ENCODE measurements at places on chromosomes 12 and 14. TPM values are rescaled to one million over a fixed set of nuclear protein-coding genes. Genes with fewer than 3 reads are reported as not detected.

GRCh38 chr12:10952645-10953044 is 13.6 kb upstream of the TAS2R14 start:
- DNase-seq: no peak

DNA sequence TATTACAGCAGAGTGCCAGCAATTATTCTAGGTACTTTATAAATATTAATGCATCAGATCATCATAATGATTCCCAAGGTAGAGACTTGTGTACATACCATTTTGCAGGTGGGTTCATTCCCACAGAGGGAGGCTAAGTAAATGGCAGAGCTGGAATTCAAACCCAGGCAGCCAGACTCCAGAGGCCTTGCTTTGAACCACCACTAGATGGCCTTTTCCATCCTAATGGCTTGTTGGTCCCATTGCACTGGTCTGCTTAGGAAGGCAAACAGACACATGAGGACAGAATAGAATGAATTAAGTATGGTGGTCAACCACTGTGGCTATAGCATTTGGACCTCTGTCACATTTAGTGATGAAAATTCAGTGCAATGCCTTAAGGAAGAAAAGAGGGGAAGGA is 158.7 kb downstream of the METTL25 start:
- no peak for DNase-seq

- no peak for DNase-seq
Measured at GRCh38 chr12:55142669-55143565, 16.7 kb downstream of the OR9K2 start.

DNA sequence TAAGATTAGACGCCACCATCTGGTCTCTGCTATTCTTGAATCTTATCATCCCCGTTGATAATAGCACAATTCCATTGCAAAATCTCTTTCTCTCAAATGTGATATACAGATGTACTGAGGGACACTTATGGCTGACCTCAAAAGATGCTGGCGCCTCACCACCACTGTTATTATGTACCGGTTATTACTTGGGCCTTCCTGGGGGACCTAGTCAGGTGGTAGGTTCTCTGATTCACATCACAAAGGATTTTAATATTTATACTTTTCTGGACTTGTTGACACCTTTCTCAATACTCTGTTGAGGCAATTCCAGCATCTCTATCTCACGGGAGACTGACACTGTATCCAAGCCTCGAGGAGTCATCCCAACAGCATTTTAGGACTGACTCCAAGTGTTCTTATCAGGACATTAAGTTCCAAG is 21.3 kb upstream of the FAM234B start:
- no peak for DNase-seq

GRCh38 chr14:90062127-90062794 is 467 bp downstream of the KCNK13 start:
- DNase-seq: no peak

The DIO3 gene
- total RNA-seq: not detected

- no peak for DNase-seq
Measured at GRCh38 chr12:63893170-63893569, 48.7 kb downstream of the SRGAP1 start.

The CCNB1IP1 gene
- 52.9 TPM for total RNA-seq

DNA sequence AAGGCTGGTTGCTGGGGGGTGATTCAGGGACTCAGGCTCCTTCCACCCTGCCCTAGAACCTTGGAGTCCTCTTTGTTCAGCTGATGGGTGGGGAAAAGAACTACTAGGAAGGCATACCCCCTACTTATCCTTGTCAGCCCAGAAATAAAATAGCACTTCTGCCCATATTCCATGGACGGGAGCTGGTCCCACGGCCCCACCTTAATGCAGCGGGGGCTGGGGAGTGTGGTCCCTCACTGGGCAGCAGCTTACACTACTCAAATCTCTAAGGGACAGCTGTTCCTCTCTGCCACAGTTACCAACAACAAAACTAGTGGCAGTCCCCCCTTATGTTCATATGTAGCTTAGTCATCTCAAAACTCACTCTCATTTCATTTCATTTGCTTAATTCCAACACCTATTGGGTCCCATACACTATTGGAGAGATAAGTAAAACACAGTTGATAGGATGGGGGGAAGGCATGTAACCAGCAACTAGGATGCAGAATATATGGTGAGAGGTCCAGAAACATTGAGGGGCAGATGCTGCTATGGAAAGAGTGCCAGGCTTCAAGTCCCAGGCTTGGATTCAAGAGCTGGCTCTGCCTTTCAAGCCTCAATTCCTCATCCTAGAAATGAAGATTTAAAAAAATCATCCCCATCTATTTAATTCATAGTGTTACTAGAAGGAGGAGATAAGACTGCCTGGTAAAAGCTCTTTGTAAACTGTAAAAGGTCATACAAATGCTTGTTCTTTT is 83.7 kb upstream of the RIC8B start:
- DNase-seq: no peak

The INHBC gene
- total RNA-seq: not detected

GRCh38 chr12:129681151-129681550 is 222.7 kb downstream of the TMEM132D start:
- DNase-seq: no peak

GRCh38 chr12:95440401-95440800 is 33.6 kb upstream of the METAP2 start:
- DNase-seq: no peak

The CLEC4C gene
- total RNA-seq: not detected

- DNase-seq: no peak
Measured at GRCh38 chr12:9951026-9951675, 19.0 kb upstream of the CLEC2A start.

The SLC15A4 gene
- 24.1 TPM for total RNA-seq

GRCh38 chr12:48615681-48616080 is 45.8 kb upstream of the LALBA start:
- DNase-seq: no peak

The GUCY2C gene
- not detected for total RNA-seq

The MYH6 gene
- total RNA-seq: 13,240 TPM

- DNase-seq: no peak
Measured at GRCh38 chr14:68111097-68111852, 291.7 kb downstream of the RAD51B start.

The SELPLG gene
- total RNA-seq: 7.7 TPM

The KRT73 gene
- total RNA-seq: not detected

DNA sequence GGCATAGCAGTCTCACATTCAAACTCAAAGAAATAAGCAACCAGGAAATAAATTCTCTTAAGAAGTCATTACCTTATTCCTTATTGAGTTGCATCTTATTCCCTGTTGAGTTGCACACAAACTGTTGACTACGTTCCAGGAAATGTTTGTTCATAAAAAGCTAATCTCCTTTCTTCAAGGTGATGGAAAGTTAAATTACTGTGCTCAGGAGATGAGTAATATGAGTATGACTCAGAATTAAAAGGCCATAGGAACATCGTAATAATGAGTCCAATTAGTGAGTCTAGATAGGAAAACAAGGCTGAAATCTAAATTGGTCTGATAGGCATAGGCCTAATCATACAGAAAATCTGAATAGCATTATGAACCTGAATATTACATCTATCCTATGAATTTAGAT is 203.1 kb downstream of the SLC2A13 start:
- DNase-seq: no peak

GRCh38 chr14:51969852-51970540 is 19.4 kb upstream of the RTRAF start:
- DNase-seq: no peak

DNA sequence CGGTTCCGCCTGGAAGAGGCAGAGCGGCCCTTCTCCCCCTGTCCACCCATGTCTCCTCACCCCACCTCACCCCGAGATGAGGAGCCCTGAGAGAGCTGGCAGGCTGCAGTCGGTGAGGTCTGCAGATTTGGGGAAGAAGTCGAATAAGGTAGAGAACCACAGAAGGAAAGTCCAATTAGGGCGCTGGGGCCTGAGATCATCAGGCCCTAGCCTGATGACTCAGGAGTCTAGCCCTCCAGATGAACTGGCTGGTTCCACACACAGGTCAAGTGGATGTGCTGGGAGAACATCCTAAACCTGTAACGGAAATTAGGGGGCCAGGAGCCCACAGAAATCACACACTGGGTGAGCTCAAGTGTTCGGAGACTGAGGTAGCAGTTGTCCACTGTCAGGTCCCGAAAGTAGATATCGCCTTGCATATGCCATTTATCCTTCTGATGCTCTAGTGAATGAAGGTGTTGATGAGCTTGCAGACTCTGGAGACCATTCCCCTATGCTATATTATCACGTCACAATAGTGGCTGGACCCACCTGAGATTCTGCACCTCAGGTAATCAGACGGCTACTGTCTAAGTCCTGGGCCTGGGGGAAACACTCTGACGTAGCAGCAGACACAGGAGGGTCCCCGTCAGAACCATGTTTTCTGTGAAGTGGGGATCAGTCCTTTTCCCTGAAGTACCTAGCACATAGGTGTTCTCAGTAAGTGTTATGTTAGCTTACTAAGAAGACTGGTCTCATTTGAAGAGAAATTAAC is 886 bp upstream of the METTL17 start:
- no peak for DNase-seq

The KRT3 gene
- not detected for total RNA-seq

DNA sequence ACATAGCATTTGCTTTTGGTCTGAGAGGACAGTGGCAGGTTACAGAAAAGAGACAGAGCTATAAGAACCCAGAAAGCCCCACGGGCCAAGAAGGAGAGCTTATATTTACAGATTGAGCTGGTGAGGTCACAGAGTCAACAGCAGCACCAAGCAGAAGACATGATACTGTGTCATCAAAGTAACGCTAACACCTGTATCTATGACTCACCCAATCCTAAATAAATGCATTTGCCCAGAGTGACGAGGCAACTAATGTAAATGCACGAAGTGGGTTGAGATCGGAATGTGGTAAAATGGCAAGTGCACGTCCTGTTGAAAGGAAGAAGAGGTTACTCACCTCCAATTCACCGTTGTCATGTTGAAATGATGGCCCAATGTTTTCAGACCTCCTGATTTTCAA is 6.7 kb upstream of the CD163L1 start:
- DNase-seq: no peak

The KRT82 gene
- total RNA-seq: not detected

The ZBTB39 gene
- 3.0 TPM for total RNA-seq

GRCh38 chr12:3326156-3326849 is 164.7 kb upstream of the PRMT8 start:
- DNase-seq: no peak

GRCh38 chr14:74502236-74503019 is 8.9 kb downstream of the ISCA2 start:
- peak; percentile 47 for DNase-seq

GRCh38 chr14:101232340-101233020 is 328.8 kb upstream of the DIO3 start:
- DNase-seq: no peak

GRCh38 chr14:93458234-93458633 is 27.5 kb downstream of the UNC79 start:
- no peak for DNase-seq

DNA sequence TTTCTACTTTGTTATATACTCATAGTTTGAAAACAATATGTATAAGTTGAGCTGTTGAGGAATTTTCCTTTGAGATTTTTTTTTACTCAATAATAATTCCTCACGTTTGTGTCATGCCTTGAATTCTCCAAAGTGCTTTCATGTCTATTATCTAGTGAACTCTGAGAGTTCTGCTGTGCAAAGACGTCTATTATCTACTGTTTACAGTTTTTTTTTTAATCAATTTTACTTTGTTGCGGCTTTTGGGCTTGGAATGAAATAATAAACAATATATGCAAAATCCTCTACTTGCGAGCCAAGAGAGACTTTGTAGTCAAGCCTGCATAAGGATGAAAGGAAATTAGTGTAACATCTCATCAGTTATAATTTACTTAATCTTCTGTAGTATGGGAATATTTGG is 107.2 kb upstream of the FRMD6 start:
- DNase-seq: no peak

- DNase-seq: no peak
Measured at GRCh38 chr12:9793779-9794395, 33.2 kb upstream of the CD69 start.

GRCh38 chr12:19189522-19189921 is 60.0 kb downstream of the PLEKHA5 start:
- DNase-seq: no peak

The RAPGEF3 gene
- 19.8 TPM for total RNA-seq

DNA sequence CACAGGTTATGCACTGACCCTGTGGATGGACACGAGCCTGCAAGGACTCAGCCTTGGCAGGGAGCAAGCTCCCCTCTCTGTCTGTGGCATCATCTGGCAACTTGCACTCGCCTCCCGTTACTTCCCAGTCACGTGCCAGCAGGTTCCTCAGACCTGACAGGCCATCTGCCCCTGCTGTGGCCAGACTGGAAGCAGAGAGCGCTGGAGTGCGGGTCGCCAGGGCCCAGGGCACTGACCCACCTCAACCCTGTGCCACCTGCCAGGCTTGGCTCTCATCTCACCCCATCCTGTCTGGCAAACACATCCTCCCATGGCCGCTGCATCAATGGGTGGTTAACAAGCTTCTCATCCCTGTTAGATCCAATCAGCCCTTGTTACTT is 28.4 kb downstream of the SLC6A12 start:
- no peak for DNase-seq

The ANO4 gene
- 0.47 TPM for total RNA-seq

GRCh38 chr12:69595689-69596088 is 10.4 kb downstream of the CCT2 start:
- no peak for DNase-seq

DNA sequence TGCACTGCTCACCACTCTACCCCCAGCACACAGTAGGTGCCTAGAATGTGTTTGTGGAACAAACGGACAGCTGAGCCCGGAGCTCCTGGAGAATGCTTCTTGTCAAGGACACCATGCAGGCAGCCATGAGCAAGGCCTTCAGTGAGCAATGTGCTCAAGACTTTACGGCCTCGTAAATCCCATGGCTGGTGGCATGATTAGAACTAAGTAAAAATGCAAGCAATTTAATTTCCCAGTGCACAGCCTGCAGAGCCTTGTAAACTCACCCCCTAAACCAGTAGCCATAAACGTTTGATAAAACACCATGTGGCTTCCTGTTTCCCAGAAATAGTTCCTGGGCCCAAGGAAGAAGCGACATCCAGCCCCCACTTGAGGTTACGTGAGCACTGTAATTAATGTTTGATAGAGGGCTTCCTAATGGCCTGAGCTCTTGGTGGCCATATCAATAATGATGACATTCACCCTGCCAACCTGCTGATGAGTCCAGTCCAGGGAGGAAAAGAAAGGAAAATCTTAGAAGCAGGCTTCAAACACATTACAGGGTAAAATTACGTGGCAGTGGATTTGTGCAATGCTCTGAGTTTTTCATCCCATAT is 36.4 kb upstream of the FICD start:
- DNase-seq: no peak

The KCNA5 gene
- total RNA-seq: 74.6 TPM

GRCh38 chr12:50555471-50555885 is 50.7 kb downstream of the DIP2B start:
- no peak for DNase-seq

- DNase-seq: no peak
Measured at GRCh38 chr12:123761841-123762714, at the start of gene DNAH10. DNAH10 (plus strand) TSS chr12:123762301; CDS start chr12:123762337, 36 bp downstream.

The ARMH4 gene
- total RNA-seq: 16.3 TPM
